PC-9 (cell line): ENCODE measurements at places on chromosomes 5 and 9.

- peak; percentile 9 for DNase-seq
Measured at GRCh38 chr5:119537704-119538103, 85.4 kb downstream of the HSD17B4 start.

DNA sequence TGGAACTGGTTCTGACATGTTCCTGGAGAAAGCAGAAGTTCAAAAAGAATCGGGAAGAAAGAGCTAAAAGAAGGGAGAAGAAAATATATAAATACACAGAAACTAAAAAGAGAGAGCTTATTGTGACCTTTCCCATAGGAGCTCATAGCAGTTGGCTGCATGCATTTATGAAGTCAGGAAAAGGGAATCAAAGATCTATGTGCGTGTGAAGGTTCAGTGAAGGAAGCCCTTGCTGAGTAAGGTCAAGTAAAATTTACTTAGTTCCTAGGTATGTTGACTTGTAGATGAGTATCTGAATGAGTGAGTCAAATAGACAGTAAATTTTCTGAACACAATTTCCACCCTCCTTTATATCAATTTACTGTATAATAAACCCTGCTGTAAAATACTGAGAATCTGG lies 632.5 kb downstream of the SLCO4C1 start:
- no peak for DNase-seq

GRCh38 chr9:129410226-129410625 lies 210.7 kb downstream of the C9orf50 start:
- no peak for DNase-seq

- no peak for DNase-seq
Measured at GRCh38 chr9:114156657-114157421, 1.5 kb downstream of the COL27A1 start.

DNA sequence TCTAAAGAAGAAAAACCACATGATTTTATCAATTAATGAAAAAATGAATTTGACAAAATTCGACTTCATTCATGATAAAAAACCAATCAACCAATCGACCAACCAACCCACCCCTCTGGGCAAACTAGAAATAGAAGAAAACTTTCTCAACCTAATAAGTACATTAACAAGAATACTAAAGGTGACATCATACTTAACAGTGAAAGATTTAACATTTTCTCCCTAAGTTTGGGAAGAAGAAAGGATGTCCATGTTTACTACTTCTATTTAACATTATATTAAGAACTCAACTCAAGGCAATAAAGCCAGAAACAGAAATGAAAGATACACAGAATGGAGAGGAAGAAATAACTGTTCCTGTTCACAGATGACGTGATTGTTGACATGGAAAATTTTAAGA lies 476.1 kb upstream of the MEF2C start:
- DNase-seq: no peak

- no peak for DNase-seq
Measured at GRCh38 chr5:2867373-2867933, 116.0 kb upstream of the IRX2 start.

GRCh38 chr5:148965511-148966265 lies 97.2 kb downstream of the SH3TC2 start:
- DNase-seq: peak; percentile 95

DNA sequence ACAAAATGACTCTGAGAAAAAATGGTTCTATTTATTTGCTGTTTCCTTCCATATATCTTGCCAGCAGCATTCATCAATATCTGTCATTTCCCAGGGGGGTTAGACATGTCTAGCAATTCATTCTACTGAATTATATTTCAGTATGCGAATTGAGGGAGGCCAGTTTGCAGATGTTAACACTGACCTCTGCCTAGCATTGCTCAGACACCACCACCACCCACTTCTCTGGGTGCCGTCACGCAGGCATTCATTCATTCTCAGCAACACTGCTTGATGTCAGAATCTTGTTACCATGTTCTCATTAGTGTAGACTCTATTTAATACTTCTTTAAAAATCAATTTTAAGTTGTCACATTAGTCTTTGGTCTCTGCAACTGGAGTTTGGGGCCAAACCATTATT lies 181.7 kb downstream of the MAST4 start:
- no peak for DNase-seq

DNA sequence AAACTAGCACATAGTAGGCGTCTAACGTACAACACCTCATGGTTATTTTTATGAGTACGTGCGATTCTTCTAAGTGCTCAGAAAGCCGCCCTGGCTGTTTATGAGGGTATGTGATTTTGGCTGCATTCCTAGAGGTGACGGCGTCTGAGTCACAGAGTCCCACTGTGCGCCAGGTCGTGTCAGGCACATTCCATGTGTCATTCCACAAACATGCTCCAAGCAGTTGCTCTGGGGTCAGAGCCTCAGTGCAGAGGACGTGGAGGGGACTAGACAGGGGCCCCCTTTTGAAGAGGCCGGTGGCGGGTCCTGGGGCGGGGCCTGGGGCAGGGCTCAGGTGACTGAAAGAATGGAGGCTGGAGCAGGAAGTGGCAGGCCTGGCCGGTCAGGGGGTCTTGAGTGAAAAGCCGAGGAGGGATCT lies 51.9 kb downstream of the NEK6 start:
- peak; percentile 96 for DNase-seq

DNA sequence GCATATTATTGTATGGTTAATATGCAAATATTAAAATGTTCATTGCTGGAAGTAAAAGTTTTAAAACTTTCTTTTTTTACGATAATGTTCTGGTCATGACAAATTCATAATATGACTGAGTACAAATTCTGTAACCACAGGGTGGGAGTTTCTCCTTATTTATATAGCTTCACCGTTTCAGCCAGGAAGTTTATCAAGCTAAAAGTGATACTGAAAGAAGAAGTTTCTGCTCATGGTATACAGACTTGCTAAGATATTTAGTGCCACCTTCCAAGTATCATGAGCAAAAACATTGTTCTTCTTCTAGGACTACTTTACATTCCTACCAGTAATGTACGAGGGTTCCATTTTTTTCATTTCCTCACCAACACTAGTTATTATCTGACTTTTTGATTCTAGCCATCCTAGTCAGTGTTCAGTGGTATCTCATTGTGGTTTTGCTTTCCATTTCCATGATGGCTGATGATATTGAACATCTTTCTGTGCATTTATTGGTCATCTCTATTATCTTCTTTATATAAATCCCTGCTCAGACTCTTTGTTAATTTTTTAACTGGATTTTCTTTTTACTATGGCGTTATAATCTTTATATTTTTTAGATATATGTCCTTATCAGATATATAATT lies 94.2 kb upstream of the PRRC1 start:
- DNase-seq: no peak

- no peak for DNase-seq
Measured at GRCh38 chr5:92460505-92460904, 1077.4 kb upstream of the ARRDC3 start.
